ENCODE measurements at places on chromosomes 3 and 15.

- DNase-seq, result no peak
Measured at GRCh38 chr3:70264122-70264780, 48.2 kb downstream of the MDFIC2 start.

GRCh38 chr15:85925649-85926237, 131.0 kb upstream of the KLHL25 start:
- no peak for DNase-seq

- no peak for DNase-seq
Measured at GRCh38 chr3:13504161-13504831, 24.2 kb downstream of the HDAC11 start.

DNA sequence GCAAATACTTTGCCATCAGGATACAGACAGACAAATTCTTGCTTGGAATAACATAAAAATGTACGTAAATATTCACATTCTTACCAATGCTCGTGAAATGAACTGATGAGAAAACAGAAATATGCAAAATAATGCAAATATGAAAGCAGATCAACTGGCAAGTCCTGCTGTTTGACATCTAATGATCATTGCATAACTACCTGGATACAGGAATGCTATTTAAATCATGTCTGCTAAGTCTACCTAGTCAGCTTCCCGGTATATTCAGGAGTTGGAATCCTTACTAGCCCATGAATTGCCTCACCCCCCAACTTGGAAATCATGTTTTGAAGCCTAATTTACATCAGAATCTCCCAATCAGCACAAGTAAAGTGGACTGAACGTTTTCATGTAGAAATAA, 230.6 kb downstream of the CHL1 start:
- DNase-seq, result no peak

- no peak for DNase-seq
Measured at GRCh38 chr15:43958861-43959330, 132.1 kb downstream of the WDR76 start.

DNA sequence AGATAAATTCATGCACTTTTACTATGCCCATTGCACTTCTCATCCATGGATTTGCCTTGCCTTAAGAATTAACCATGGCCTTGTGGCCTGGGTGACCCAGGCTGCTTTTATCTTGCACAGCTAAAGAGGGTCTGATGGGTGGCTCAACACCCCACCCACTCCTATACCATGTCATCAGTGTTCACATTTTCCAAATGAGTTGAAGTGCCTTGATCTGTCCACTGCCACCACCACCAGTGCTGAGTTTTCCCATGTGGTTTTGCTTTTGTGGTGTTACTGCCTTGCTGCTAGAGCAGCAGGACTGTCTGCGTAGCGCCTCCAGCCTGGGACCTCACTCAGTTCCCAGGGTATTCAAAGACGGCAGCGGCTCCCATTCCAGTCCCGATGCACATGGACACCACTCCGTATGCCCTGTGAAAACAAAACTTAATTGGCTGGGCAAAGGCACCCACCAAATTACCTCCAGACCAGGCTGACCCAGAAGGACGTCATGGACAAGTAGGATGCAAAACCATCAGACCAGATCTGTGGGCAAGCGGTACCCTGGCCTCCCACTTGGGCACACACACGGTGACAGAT, 14.1 kb downstream of the ACAA1 start:
- no peak for DNase-seq

DNA sequence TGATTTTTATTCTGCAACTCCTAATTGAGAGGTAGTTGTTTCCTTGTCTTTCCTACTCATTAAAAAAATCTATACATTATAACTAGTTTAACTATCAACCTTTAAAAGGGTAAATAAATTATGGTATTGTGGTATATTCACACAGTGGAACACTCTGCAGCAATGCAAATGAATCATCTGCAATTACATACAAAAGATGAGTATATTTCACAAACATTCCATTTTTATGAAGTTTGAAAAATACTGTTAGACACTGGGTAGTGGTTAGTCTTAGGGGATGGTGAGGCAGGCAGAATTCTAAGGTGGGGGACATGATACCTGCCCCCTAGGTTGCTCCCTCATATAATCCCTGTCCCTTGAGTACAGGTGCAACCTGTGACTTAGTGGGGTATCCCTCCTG, 44.0 kb upstream of the MAGI1 start:
- DNase-seq, result no peak

DNA sequence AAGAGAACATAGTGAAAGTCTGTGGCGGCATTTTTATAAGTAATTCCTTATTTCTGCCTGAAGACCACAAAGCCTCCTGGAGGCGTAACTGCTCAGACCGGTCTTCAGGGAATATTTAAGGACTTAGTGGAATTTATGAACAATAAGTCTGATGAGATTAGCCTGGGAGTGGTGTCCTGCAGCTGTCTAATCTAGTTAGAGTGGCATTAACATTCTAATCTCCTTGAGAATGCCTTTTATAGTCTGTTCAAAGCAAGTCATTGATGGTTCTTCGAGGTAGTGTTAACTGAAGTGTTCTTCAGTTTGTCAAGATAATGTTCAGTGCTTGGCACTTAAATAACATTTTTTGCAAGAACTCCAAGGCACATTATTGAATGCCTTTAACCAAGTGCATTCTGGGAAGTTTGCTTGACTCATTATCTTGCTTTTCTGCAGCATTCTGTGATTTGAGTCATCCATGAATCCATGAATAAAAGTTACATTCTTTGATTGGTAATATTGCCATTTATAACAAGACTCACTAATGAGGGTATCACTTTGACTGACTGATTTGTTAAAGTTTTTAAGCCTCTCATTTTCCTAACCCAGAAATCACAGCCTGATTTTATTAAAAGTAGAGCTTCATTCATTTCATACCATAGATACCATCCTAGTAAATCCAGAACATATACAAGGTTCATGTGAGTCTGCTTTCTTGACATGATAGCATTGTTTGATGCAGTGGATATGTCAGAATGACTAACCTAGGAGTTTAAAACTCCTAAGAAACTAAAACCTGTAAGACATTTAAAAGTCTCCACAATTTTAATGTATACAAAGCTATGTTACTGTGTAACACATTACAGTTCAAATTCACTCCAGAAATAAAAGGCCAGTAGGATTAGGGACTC, 12.5 kb downstream of the RBM5 start:
- DNase-seq, result no peak

- DNase-seq, result no peak
Measured at GRCh38 chr3:44340058-44340395, 1.5 kb downstream of the TCAIM start.

- no peak for DNase-seq
Measured at GRCh38 chr3:132660811-132661070, 612 bp downstream of the UBA5 start.

DNA sequence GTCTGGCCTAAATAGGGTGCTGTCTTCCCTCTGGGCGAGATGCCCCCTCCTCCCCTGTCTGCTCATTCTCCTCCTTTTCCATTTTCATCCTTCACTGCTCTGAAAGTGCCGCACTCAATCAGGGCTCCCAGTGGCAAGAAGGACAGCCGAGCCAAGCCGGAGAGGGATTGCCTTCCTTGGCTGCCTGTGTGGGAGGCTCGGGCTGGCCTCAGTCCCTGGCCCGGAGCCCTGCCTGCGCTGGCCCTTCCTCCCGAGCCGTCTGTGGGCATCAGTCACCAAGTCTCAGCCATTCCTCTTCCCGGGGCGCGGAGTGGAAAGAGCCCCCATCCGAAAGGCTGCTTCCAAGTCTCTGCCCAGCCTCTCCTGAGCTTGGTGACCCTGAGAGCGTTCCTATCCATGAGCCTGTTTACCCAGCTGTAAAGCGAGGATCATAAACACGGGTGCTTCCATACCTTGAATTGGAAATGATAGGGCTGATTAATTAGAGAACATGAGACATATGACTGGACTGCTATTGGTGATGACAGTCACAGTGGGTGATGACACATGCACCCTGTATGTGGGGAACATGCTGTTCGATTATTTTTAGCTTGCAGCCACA, 59.1 kb upstream of the TLE3 start:
- no peak for DNase-seq

GRCh38 chr3:127226946-127227842, 34.3 kb downstream of the PRR23E start:
- no peak for DNase-seq

DNA sequence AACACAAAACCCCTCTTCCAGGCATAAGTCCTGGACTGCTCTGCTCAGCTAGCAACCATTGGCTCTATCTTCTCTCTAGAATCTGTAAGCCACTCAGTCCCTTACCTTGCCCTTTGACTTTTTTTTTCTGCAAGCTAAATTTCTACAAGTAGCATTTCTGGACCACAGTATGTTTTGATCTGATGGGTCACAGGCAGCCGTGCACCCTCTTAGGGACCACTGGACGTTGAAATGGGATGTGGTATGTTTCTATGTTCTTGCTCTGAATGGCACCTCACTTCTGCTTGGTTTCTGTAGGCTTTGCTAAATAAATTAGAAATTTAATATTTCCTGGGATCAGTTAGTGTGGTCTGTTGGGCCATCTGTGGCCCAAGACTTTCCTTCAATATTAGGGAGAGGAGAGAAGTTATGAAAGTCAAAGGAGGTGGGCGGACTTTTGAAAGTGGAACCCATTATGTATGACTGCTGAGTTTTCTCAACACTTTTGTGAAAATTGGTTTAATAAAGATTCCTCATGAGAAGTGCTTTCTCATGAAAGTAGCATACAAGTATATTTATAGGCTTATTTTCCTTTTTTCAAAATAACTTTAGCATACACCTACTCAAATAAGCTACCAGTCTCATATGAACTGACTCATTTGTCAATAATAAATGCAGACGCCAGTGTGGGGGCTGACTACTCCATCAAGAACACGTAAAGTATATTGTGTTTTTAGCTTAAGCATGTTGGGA, 18.4 kb upstream of the TIPARP start:
- DNase-seq, result no peak

GRCh38 chr15:40909662-40910630, 15.7 kb downstream of the VPS18 start:
- DNase-seq, result no peak

DNA sequence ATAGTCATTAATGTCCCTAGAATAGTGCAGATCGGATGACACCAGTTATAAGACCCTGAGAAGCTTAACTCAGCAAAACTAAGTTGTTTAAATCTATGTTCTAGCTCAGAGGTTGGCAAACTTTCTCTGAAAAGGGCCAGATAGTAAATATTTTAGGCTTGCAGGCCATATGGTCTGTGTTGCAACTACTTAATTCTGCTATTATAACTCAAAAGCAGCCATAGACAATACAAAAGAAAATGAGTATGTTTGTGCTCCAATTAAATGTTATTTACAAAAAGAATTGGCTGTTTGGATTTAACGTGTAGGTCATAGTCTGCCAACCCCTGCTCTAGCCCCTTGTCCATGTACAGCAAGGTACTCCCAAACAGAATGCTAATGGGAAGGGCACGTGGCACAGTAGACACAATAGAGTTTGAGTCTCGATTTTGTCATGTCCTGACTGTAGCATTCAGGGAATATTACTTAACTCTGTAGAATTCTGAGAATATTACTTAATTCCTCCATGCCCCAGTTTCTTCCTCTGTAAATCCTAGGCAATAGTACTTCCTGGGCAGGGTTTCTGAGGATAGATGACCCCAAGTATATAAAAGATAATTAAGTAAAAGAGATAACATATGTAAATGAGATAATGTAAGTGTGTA, 70.5 kb upstream of the ATP2C1 start:
- DNase-seq, result no peak

- no peak for DNase-seq
Measured at GRCh38 chr3:186949281-186949982, 19.1 kb downstream of the ST6GAL1 start.

- no peak for DNase-seq
Measured at GRCh38 chr3:172346161-172346560, 102.1 kb downstream of the GHSR start.

GRCh38 chr15:83112233-83112955, 4.9 kb downstream of the TM6SF1 start:
- DNase-seq, result no peak

GRCh38 chr3:56302417-56302816, 165.8 kb downstream of the ERC2 start:
- DNase-seq, result no peak

GRCh38 chr3:9178697-9179096, 70.7 kb downstream of the SRGAP3 start:
- DNase-seq, result no peak

GRCh38 chr3:25088284-25088683, 339.8 kb upstream of the RARB start:
- no peak for DNase-seq

DNA sequence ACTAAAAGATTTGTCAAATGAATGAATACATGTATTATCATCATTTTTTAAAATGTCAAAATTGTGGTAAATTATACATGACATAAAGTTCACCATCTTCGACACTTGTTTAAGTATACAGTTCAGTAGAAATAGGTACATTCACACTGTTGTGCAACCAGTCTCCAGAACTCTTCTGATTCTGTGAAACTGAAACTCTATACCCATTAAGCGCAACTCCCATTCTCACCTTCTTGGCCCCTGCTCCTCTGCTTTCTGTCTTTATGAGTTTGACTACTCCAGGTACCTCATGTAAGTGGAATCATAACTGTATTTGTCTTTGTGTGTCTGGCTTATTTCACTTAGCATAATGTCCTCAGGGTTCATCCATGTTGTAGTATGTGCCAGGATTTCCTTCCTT, 50.1 kb upstream of the KBTBD8 start:
- no peak for DNase-seq

DNA sequence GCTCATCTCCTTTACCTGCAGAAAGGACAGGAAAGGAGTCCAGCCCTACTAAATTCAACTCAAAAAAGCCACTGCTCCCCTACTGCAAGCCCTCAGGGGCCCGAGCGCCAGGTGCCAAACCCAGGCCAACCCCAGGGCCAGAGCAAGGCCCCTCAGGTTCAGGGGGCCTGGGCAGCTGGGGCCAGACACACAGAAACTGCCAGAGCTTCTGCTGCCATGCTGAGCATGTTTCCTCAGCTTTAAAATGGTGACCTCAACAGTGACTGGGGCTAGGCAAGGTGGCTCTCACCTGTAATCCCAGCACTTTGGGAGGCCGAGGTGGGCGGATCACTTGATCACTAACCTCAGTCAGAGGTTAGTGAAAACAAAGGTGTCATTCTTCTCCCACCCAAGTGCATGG, 38.8 kb downstream of the KLHL25 start:
- no peak for DNase-seq

- DNase-seq, result no peak
Measured at GRCh38 chr15:41809526-41810220, 18.2 kb upstream of the JMJD7 start.

DNA sequence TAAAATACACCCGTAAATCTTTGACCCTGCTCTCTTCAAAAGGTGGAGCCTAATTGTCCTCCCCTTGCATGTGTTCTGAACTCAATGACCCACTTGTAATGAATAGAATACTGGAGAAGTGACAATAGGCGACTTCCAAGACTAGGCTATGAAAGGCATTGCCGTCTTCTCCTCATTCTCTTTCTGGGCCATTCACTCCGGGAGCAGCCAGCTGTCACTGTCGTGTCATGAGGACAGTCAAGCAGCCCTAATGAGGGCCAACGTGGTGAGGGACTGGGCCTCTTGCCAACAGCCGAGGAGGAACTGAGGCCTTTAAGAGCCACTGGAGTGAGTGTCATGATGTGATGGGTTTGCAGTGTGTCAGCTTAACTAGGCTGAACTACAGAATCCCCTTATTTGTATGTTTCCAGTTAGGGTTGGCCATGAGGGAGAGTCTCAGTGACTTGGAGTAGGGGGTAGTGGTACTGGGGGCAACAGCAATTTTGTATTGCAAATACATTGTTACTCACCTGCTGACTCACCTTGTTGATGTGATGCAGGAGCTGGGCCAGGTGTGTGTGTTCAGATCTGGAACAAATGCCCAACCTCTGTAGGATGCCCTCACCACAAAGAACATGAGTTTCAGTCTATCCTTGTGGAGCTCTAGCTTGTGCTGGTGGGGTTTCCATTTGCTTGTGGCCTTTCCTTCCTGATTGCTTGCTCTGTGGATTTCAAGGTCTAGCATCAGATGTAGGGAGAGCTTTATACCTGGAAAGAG, 188.5 kb upstream of the PROK2 start:
- DNase-seq, result no peak
